ENCODE measurements at places on chromosomes 6 and 20.
A peak's percentile ranks its signal among the peaks of the same experiment; 100 is the strongest.

- DNase-seq = no peak
Measured at GRCh38 chr20:4681401-4681800, 40.3 kb upstream of the PRND start.

DNA sequence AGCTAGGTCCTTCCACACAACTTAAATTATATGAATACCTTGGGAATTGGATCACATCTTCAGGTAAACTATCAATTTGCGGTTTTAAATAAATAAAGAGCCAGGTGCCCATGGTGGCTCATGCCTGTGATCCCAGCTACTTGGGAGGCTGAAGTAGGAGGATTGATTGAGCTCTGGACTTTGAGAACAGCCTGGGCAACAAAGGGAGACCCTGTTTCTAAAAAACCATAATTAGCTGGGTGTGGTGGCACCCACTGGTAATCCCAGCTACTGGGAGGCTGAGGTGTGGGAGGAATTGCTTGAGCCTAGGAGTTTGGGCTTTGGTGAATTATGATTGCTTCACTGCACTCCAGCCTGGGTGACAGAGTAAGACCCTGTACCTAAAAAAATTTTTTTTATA, 3.4 kb downstream of the GMNN start:
- no peak for DNase-seq

- no peak for DNase-seq
Measured at GRCh38 chr6:117739869-117740268, 64.6 kb downstream of the NUS1 start.

DNA sequence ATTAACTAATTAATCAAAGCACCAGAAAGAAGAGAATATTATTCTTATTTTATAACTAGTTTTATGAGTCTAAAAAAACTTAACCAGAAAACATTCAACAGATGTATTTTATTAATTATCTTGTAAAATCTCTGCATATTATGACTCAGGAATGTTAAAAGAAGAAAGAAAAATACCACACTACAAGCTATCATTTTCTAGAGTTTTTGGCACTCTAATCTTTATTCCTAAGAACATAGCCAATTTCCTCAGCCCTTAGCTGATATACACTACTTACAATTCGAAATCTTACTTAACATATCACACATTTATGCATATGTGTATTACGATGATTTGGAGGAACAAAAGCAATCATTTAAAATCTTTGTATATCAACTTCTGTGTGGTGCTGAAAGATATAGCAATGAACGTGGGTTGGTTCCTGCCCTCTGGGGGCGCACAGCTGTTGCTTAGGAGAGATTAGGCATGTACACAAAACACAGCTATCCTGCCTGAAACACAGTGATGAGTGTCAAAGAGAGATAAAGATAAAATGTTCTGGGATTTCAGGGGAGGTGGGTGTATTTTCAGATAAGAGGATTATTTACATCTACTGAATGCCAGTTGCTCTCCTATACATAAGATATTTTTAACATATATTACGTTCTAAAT, 404.5 kb downstream of the SYNE1 start:
- no peak for DNase-seq

GRCh38 chr20:60317401-60317800, 359.2 kb downstream of the CDH26 start:
- DNase-seq = no peak

- DNase-seq = no peak
Measured at GRCh38 chr20:47397652-47398301, 41.3 kb upstream of the ZMYND8 start.

GRCh38 chr20:45489083-45489531, 19.6 kb downstream of the WFDC2 start:
- no peak for DNase-seq

DNA sequence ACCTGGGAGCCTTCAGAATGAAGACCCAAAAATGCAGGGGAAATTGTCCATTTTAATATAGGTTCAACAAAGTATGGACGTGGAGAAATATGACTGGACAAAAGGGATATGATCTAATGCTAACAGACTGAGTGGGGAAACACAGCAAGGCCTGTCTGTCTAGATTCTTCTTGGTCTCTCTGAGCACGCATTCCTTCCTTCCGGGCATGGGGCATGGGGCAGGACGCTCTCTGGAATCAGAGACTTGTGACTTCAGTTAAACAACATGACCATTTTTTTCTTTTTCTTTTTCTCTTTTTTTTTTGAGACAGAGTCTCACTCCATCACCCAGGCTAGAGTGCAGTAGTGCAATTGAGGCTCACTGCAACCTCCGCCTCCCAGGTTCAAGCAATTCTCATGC, 31.9 kb downstream of the ZBTB2 start:
- DNase-seq = no peak

- no peak for DNase-seq
Measured at GRCh38 chr6:148525453-148525852, 182.8 kb downstream of the SASH1 start.

DNA sequence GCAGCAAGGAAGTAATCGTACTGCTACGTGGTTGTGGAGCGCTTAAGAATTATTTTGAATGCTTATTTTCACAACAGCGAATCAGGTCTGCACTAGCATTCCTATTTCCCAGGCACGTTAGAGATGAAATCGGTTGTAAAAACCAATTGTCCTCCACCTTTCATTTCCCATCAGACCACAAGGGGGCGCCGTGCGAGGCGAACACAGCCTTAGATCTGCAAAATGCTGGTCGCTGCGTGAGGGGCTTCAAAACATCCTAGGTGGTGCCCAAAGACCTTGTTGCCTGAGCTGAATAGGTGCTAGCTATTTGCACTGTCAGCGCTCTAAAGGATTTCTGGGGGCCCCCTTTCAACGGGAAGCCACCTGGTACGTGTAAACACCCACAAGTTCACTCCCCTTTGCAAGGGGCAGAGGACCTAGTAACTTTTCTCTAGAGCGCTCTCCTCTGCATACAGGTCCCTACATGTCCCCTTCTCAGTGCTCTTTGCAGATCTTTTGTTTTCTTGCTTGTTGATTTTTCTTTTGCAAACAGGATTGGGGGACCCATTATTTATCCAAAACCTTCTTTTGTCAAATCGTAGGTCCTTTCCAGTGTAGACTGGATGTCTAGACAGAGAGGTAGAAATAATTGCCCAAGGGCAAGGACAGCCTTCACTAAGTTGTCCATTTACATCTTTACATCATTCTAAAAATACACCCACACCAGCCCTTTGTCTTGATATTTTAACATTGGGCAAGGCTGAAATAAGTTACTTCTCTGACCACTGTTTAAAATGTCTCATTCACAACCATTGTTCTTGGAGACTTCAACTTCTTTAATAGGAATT, 59.8 kb downstream of the NEDD9 start:
- peak; percentile 83 for DNase-seq

- DNase-seq = no peak
Measured at GRCh38 chr6:2859185-2859700, 17.6 kb upstream of the SERPINB1 start.

DNA sequence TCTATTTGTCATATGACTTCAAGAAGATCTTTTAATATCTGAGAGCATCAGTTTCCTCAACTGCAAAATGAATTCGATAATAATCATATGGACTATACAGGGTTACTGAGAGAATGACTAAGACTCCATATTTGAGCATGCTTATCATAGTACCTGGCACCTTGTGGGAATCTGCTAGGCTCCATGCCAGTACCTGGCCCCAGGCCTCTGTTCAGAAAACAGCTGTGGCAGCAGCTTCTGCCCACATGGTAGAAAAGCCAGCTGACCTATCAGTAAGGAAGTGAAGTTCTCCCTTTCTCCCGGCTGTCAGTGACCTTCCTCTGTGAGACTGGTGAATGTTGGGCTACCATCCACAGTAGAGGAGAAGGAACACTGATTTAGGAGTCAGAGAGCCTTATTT, 574.9 kb upstream of the CHD6 start:
- no peak for DNase-seq

DNA sequence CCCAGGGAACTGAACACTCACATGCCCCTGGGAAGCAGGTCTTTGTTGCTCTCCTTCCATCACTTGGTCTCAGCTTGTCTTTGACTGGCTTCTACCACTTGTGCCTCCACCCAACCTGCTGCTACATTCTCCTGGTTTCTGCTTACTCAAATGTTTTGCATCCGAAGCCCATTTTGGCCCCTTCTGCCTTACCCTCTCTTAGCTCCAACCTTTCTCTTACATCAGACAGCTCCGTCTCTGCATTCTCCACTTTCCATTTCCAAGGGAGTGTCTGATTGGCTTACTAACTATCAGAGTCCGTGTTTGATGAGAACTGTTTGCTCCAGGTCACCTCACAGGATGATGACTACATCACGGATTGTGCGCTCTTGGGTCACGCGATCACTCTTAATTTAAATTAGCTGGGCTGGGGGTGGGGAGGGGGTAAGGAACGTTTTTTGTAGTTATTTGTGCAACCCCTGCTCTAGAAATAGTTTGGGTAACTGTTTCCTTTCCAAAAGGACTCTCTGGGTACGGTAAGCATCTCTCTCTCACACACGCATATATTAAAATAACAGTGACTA, 844 bp upstream of the ABRACL start:
- no peak for DNase-seq

- peak; percentile 34 for DNase-seq
Measured at GRCh38 chr6:113969888-113970804, 802 bp downstream of the HDAC2 start.

- DNase-seq = no peak
Measured at GRCh38 chr6:136738692-136739057, 53.6 kb downstream of the MAP3K5 start.

GRCh38 chr6:149439626-149440025, 39.6 kb downstream of the SUMO4 start:
- no peak for DNase-seq

DNA sequence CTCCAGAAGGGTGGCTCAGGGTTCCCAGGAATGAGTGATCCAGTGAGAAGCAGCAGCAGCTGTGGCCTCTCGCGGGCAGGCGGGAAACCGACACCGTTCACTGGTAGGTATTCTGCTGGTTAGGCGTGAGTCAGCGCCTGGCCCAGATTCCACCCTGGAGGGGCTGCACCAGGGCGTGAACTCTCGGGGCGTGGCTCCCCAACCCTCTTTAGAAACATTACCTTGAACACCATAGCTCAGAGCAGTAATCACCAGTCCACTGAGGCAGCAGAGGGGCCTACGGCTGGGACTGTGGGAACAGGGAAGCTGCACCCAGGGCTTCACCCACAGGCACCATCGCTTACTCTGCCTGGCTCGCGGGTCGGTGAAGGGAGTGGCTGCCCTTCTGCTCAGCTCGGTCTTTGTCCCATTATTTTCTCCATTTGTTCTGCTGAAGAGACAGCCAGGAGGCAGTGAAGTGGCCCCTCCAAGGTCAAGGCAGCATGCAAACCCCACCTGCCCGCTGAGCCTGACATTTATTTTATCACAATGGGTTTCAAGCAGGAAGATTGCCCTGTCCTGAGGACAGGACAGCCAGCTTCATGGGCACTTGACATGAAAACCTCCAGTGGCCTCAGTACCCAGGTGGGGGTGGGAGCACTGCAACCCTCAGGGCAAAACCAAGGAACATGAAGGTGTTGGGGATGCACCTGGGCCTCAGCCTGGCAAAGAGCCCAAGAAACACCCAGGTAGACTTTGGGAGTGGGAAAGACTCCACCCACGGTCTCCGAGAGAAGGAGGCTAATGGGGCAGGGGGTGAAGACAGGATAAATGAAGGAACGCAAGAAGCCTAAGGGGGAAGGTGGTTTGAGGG, 51.0 kb upstream of the CD93 start:
- DNase-seq = no peak

DNA sequence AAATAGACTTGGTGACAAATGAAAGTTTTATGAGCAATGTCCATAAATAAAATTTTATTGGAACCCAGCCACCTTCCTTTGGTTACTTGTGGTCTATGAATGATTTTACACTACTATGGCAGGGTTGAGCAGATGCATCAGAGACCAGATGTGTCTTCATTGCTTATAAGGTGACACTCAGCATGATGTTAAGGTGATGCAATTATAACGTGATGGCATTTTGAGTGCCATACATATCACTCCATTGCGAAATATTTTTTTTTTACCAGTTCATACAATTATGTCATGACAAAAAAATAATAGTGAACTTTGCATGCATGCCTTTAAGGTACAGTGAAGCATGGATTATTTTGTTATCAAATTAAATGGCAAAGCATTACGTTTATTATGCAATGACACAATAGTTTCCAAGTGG, 96.0 kb downstream of the ADTRP start:
- DNase-seq = no peak

DNA sequence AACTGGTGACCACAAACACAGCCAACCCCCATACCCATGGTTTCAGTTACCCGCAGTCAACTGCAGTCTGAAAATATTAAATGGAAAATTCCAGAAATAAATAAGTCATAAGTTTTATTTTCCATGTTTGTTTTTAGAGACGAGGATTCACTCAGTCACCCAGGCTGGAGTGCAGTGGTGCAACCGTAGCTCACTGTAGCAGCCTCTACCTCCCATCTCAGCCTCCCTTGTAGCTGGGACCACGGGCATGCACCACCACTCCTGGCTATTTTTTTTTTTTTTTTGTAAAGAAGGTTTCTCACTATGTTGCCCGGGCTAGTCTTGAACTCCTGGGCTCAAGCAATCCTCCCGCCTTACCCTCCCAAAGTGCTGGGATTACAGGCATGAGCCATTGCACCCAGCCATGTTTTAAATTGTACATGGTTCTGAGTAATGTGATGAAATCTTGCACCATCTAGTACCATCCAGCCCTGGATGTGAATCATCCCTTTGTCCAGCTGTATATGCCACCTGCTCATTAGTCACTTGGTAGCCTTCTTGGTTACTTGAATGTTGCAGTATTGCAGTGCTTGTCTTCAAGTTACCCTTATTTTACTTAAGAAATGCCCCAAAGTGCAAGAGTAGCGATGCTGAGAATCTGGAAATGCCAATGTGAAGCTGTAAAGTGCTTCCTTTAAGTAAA, 14.5 kb downstream of the CSNK2A1 start:
- no peak for DNase-seq

DNA sequence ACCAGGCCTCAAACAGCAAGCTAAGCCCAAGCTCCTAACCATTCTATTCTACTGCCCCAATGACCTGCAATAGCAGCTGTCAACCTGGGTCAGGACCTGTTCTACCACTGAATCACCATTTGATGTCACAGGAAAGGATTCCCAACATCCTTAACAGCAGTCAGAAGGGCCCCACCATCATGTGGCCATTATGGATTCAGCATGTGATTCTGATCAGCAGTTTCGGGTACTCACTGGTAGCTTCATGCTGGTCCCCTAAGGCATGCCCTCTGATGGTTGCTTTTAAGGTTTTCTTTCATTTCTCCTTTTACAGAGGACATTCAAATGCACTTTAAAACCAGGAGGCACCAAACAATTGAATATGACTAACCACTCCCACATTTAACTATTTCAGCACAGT, 37.3 kb upstream of the MAP7 start:
- no peak for DNase-seq

DNA sequence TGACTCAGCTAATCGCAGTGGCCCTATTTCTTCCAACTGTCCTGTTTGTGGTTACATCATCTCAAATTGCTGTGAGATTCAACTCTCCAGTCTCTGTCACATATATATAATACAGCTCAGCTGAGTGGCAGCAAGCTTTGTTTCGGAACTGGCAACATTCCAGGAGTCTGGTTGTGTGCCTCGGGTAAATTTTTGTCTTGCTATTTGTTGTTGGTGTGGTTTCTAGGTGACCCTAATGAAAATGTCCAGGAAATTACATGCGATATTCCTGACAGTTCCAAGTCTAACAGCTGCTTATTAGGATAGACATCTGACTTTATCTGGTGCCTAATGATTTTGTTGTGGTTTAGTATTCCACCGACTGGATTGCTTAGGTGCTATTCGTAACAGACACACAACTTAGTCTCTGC, 581.8 kb downstream of the CD109 start:
- DNase-seq = no peak

- DNase-seq = no peak
Measured at GRCh38 chr6:150659046-150659763, 59.5 kb downstream of the PLEKHG1 start.

Data from CD8-positive, alpha-beta T cell (primary cell).